Esophagus squamous epithelium (tissue), 5 donors: ENCODE measurements at places on chromosomes 7 and 10.

- DNase-seq = no peak
Observed at GRCh38 chr7:97771576-97771975, 39.7 kb downstream of the TAC1 start.

DNA sequence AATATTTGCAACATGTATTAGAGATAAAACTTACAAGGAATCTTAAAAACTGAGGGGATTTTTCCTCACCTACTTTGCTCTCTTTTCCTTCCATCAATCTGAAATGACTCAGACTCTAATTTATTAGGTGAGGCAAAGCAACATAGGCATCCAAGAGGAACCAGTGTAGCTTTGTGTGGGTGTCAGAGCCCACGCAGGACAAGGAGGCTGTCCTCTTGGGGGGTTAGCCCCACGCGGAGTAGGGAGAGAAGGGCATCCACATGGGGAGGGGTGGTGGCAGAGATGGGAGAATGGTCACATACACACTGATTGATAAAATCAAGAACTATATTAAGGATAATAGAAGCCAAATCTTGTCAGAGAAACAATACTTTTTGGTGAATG lies 33.8 kb upstream of the ARMS2 start:
- DNase-seq = no peak

- DNase-seq = no peak
Observed at GRCh38 chr10:124003871-124004662, 89.3 kb downstream of the CHST15 start.

GRCh38 chr10:3954615-3955014 lies 169.6 kb upstream of the KLF6 start:
- no peak for DNase-seq

DNA sequence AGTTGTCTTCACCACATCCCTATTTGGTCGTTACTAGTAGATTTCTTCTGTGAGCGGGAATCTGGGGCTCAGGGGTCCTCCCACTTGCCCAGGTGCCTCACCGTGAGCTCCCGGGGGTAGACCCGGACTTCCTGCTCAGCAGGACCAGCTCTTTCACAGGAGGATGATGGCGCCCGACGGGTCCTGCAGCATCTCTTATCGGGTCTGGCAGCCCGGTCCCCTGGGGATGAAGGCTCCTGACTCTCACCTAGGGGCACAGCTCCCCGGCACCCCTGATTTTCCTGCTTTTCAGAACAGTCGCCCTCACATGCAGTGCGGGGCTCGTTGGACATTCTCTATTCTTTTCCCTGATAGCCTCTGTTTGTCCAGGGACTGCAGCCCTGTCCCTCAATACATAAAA lies 33.0 kb upstream of the SHH start:
- no peak for DNase-seq
